ENCODE measurements at places on chromosomes 6 and 20.

GRCh38 chr6:22026164-22026678 is 270.6 kb downstream of the PRL start:
- no peak for DNase-seq

DNA sequence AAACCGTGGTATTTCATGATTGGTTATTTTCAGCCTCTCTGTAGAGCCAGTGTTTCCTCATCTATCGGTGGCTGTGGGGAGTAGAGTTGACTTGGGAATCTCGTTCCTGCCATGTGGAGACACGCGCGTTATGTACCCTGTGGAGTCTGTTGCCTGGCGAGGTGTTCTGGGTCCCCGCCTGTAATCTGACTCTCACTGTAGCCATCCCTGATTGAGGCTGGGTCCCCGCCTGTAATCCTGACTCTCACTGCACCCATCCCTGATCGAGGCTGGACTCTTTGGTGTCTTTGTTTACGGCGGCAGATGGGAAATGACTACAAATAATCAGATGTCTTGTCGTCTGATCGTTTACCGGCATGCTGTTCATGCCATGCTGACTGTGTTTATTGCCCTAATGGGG is 153.9 kb downstream of the DTNBP1 start:
- no peak for DNase-seq

DNA sequence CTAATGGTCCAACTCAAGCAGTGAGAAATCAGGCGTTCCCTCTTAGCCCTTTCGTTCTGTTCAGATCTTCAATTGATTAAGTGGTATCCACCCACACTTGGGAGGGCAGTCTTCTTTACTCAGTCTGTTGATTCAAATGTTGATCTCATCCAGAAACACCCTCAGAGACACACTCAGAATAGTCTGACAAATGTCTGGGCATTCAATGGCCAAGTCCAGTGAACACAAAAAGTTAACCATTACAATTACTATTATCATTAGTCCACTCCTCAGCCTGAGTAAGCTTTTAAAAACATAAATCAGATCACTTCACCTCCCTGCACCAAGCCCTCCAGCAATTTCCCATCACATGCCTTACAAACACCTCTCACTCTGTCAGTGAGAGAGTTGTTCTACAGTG is 423.2 kb downstream of the RFPL4B start:
- DNase-seq: no peak

GRCh38 chr6:166813461-166813860 is 142.9 kb downstream of the RNASET2 start:
- DNase-seq: no peak

DNA sequence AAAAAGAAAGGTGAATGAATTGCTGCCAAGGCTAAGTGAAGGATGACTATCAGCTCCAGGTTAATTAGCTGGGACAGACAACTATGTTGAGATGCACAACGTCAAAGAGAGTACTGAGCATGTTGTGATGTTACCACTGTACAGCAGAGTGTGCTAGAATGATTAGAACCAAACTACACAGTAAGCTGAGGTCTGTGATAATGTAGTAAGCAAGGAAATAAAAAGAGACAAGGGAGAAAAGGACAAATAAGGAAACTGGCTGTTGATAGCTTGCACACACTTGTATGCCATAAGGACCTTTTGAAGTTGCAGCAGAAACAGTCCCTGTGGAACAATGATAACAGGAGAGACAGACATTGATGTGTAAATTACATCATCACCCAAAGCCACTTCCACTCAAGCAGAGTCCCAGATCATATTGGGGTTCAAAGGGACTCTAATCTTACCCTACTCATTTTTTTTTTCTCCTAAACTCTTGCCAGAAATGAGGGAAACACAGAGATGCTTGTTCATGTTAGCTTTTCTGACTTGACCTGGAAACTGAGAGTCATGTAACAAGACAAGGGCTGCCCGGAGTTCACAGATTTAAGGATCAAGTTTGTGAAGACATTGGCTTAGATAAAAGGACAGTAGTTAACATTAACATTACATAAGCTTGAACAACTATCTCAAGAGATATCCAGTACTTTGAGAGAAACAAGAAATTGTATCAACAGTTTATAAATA is 189.9 kb downstream of the CENPW start:
- DNase-seq: no peak
